ENCODE measurements at places on chromosomes 4 and X.

DNA sequence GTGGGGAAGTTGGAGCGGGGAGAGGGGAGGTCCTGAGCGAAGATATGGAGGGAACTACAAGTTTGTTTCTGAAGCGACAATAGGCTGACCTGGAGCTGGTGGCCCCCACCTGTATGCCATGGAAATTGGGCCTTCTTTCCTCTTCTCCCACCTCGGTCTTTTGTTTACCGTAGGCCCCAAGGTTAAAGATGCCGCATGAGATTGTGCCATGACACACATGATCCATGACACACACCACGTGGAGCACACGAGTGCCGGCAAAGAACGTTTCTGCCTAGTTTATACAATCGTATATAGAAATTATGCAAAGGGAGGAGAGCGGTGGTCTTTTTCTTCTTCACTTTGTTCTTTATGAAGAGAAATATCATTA is 408 bp downstream of the TMEM33 start:
- DNase-seq, result peak; percentile 35

DNA sequence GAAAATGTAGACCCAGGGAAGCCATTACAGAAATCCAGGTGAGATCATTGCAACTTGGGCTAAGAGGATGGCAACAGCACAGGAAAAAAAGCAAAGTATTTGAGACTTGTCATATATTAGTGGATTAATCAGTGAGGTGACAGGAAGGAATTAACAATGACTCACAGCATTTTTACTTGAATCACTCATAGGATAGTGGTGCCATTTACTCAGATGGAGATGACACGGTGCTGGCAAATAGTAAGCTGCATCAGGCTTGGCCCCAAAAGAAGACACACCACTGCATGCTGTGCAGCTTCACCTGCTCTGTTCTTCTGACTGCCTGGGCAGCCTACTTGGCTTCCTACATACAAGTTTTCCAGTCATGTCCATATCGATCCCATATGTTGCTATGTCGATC is 144.8 kb downstream of the FRYL start:
- DNase-seq, result peak; percentile 46

DNA sequence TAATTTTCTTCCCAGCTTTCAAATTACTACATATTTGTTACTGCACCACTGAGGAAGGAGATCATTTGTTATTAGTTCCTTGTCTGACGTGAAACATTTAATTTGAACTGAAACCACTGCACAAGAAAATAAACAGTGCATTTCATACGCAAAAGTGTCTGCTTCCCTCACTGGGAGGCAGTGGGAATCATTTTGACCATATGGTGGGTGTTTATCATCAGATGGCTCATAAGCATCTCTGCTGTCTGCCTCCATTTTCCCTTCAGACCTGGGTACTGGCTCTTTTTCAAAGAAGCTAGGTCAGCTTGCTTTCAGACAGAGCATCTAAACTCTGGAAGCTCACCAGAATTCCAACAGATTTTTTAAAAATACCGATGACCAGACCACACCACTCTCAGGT is 135.2 kb downstream of the PCDH19 start:
- DNase-seq, result no peak

DNA sequence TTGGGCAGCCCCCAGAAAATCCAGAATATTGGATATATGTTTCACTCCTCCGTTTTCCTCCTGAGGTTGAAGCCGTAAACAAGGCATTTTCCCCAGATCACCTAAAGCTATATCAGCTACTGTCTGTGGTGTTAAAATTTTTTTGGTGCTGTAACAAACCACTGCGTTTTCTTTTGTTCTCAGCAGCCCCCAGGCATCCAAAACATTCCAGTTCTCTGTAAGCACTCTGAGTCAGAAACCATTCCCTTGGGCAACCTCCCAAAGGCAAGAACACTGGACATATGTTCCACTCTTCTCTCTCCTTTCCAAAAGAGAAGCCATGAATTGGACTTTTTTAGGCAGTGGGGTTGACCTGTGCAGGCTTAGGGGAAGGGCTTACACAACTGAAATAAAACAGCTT is 310.9 kb downstream of the MID1IP1 start:
- DNase-seq, result peak; percentile 27

GRCh38 chr4:126965877-126966276 is 666.9 kb upstream of the INTU start:
- no peak for DNase-seq

GRCh38 chr4:85393201-85393600 is 81.7 kb upstream of the ARHGAP24 start:
- no peak for DNase-seq

DNA sequence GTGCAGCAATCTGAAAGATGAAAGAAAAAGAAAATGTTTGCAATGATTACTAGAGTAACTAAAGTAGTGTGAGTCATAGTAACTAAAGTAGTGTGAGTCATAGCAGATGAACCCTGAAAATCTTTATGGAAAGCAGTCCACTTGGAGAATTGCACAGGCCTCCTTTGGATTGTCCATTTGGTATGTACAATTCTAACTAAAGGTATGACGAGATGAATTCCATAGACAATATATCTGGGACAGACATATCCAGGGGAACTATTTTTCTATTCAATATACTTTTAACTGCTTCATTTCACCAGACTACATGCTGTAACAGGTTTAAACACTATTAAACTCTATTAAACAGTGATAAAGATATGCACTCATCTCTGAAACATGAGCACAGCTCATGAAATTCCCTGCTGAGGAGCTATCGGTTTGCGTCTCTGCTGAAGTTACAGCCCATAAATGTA is 798.7 kb downstream of the PCDH7 start:
- peak; percentile 3 for DNase-seq

GRCh38 chr4:95761426-95761825 is 78.5 kb upstream of the PDHA2 start:
- peak; percentile 82 for DNase-seq

- no peak for DNase-seq
Observed at GRCh38 chr4:130753926-130754325, 1658.0 kb downstream of the C4orf33 start.

DNA sequence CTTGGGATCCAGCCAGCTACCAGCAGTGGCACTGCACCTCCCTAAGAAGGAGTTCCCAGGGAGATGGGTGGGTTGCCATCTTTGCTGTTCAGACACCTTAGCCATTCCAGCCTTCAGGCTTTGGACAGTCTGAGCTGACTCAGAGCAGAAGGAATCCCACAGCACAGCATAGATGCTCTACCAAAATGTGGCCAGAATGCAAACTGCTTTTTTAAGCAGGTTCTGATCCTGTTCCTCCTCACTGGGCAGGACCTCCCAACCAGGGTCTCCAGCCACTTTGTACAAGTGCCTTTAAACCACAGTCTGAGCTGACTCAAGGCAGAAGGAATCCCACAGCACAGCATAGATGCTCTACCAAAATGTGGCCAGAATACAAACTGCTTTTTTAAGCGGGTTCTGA is 209.0 kb downstream of the NPNT start:
- DNase-seq, result no peak

DNA sequence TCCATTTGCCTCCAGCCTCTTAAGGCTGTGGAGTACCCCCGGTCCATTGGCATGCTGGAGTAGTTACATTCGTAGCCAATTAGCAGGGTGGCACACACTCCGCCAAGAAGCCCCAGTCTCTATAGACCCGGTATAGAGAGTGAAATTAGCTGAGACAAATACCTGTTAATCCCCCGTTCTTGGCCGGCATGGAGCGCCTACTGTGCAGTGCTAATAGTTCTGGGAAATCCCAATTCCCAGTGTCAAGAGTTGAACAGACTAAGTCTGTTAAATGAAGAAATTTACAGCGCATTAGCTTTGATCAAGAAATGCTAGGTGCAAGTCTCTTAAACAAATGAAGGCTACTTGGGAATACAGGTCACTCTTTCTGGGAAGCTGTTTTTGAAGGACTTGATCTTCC is 127.8 kb upstream of the ARX start:
- DNase-seq, result no peak

DNA sequence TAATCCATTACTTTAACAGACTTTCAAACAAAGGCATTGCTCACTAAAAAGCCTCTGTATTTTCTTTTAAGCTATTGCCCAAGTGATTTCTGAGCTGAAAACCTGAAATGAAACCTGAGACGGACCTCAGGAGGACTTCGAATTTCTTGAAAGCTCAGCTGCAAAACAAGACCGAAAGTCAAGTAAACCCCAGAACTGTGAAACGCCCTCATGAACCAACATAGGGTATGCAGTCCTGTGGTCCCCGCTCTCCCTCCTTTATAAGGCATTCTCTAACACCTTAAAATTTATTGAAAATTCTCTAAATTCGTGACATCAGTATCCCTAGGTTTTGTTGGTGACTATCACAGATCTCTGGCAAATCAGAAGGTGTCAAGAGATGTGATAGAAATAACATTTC is 91.8 kb downstream of the SHISA3 start:
- DNase-seq, result no peak

- no peak for DNase-seq
Observed at GRCh38 chrX:97867266-97867665, 983.6 kb downstream of the RPA4 start.

DNA sequence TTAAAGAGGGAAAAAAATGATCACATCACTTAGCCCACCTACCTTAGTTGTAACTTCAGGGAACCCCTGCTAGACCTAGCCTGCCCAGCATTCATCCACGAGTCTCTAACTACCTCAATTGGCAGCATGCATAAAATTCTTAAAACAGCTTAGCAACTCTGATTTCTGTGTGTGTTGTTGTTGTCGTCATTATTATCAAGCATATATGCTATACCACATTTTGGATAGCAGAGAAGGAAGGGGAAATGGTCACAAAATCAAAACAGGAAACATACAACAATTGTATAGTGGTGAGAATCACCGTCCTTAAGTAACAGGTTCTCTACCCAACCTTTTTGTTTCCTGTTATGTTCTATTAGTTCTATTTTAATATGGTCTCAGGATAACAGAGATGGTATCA is 2.7 kb upstream of the ACOT9 start:
- DNase-seq, result peak; percentile 6

DNA sequence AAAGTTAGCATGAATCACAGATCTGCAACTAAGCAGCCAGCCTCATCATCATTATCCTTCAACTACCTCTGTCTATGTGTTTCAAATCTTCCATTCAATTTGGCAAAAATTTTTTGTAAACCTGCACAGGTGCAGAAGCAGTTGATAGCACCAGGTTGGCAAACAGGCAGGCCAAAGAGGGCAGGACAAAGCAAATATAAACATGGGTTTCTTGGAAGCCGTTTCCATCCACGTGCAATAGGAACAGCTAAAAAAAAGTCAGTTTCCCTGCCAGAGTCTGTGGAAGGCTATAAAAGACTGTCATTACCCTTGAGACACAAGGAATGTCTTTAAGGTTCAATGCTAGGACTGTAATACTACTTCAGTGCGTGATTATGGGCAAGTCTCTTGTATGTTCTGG is 253.2 kb downstream of the PDHA2 start:
- DNase-seq, result peak; percentile 15

DNA sequence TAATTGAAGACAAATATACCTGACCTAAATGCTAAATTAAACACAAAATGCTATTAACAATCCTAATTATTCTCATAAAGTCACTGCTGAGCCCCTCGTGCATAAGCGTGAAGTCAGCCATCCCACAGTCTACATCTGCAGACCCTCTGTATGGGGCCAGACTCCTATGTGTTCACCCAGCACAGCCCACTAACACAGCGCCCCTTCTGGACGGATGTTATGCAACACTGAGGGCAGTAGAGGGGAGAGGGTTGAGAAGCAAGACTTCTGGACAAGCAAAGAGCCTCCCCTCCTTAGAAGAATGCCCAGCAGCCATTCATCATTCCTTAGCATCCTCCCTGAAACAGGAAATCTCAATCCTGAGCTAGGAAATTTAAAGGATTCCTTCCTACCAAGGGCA is 7.9 kb downstream of the TRPC3 start:
- no peak for DNase-seq

DNA sequence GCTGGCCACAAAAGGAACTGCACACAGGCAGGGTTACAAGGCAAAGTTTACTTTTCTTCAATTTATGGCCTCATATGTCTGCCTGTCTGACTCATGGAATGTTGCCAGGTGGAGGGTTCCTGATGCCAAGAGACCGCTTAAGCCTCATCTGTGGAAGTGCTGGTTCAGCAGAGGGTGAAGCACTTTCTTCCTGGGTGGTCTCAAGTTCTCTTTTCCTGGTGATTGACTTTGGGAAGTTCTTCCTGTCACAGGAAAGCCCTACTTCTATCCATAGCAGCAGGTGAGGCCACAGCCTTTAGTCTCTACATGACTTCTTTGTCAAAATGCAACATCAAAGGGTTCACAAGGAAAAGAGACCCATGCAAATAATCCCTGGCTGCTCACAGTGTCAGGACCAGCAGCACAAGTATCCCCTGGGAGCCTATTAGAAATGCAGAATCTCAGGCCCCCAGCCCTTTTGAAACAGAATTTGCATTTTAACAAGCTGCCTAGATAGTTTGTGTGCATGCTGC is 81.4 kb upstream of the IGFBP7 start:
- DNase-seq, result peak; percentile 17

DNA sequence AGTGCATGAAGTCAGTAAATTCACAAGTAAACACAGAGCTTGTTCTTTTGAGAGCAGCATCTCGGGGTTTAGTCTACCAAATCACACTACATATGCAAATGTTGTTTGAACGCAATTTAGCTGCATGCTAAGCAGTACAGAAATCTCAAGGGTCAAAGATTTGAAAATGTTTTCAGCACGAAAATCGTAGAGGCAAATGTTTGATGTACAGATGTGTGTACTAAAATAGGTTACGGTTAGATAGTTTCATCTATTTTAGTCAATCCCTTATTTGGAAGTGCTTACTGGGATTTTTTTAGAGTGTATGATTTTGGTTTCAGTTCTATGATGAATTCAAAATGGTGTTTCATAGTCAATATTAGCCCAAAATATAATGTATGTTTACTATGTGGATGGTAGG is 1928.2 kb upstream of the TENM3 start:
- no peak for DNase-seq

DNA sequence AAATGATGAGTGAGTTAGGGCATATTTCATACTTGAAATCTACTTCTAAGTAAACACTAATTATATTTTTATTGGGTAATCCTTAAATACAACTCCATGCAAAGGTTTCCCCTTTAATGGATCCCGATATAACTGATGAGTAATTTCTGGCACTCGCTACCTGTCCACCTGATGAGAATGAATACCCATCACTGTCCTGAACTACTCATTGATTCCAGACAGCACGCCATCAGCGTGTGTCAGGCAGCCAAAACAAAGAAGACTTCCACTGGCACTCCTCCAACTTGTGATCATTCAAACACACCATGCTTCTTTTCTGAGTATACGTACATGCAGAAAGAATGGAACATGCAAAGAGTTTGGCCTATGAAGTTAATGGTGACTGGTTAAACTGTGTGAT is 69.4 kb downstream of the HCCS start:
- DNase-seq, result peak; percentile 33

GRCh38 chr4:60897415-60897814 is 302.7 kb upstream of the ADGRL3 start:
- peak; percentile 38 for DNase-seq

All from cardiac fibroblast (primary cell).